Adrenal gland (tissue), 19 donors: ENCODE measurements at places on chromosomes 1 and 21. TPM values are rescaled to one million over a fixed set of nuclear protein-coding genes. Genes with fewer than 3 reads are reported as not detected.

- no peaks in the 10 kb centered on the region for H3K27me3 ChIP-seq
- no peak overlapping the region for H3K27ac ChIP-seq
- no peaks in the 10 kb centered on the region for H3K36me3 ChIP-seq
These were observed 50.1 kb downstream of the TUT4 start for GRCh38 chr1:52502789-52503188.

Gene C1orf167
- total RNA-seq, result 0.74 TPM

- no peak for DNase-seq
- H3K27ac ChIP-seq, result peak overlapping the region; percentile 81
- H3K27me3 ChIP-seq, result no peaks in the 10 kb centered on the region
- H3K36me3 ChIP-seq, result no peaks in the 10 kb centered on the region
These were observed 626 bp downstream of the DYRK3 start for GRCh38 chr1:206635978-206636345.

DNA sequence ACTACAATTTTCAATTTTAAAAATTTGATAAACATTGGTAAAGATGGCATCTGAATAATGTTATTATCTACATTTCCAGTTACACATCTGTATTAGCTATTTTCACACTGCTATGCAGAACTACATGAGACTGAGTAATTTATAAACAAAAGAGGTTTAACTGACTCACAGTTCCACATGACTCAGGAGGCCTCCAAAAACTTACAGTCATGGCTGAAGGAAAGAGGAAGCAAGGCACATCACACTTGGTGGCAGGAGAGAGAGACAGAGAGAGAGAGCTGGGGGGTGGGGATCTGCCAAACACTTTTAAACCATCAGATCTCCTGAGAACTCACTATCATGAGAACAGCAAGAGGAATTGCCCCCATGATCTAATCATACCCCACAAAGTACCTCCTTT, 850.0 kb downstream of the LTN1 start:
- no peaks in the 10 kb centered on the region for H3K27me3 ChIP-seq
- peak; percentile 2 for DNase-seq
- H3K4me3 ChIP-seq, result no peak overlapping the region
- H3K4me1 ChIP-seq, result no peaks in the 10 kb centered on the region

DNA sequence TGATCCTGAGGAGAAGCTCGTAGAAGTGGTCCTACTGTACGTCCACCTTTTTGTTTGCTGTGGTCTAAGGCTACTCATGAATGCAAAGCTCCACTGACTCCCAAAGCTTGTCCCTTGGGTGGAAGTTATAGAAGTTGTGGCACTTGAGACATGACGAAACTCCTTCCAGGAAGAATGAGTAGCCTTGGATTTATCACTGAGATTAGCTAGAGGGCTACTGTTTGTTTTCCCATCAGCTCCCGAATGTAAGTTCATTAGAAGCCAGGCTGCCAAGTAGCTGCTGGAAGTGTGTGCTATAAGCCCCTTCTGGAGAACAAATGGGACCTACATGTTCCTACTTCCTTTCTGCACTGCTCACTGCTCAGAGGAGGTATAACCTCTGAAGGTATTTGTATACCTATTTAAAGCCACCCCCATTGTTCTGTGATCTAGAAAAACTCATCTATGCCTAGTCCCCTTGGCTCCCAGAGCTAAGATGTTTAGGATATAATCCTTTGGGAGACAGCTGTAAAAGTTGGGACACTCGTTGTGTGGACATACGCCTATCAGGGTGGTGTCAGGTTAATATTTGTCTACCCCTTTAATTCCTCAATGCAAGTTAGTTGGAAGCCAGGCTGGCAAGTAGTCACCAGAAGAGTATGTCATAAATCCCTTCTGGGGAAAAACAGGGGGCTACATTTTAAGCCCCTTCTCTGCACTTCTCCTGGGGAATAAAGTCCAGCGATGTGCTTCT, 72.9 kb downstream of the SCMH1 start:
- no peak overlapping the region for H3K4me3 ChIP-seq
- no peaks in the 10 kb centered on the region for H3K4me1 ChIP-seq
- H3K36me3 ChIP-seq, result no peaks in the 10 kb centered on the region
- DNase-seq, result no peak
- no peaks in the 10 kb centered on the region for H3K27me3 ChIP-seq

Gene MIXL1
- not detected for total RNA-seq

Gene C1orf210
- not detected for total RNA-seq

GRCh38 chr1:147168626-147169058, 3.6 kb downstream of the PRKAB2 start:
- H3K27ac ChIP-seq, result no peak overlapping the region
- H3K27me3 ChIP-seq, result no peaks in the 10 kb centered on the region
- no peaks in the 10 kb centered on the region for H3K36me3 ChIP-seq
- DNase-seq, result peak; percentile 25

Gene SAMSN1
- 12.7 TPM for total RNA-seq

GRCh38 chr1:161718559-161719324, 2.6 kb upstream of the FCRLB start:
- H3K4me3 ChIP-seq, result no peak overlapping the region
- no peak for DNase-seq
- no peak overlapping the region for H3K27ac ChIP-seq
- no peaks in the 10 kb centered on the region for H3K36me3 ChIP-seq
- peaks cover 5% of the 10 kb centered on the region for H3K27me3 ChIP-seq

Gene CFAP45
- not detected for total RNA-seq

GRCh38 chr1:246954126-246954525, 22.4 kb upstream of the AHCTF1 start:
- no peak for DNase-seq
- no peaks in the 10 kb centered on the region for H3K27me3 ChIP-seq
- H3K4me1 ChIP-seq, result no peaks in the 10 kb centered on the region
- no peaks in the 10 kb centered on the region for H3K36me3 ChIP-seq
- no peak overlapping the region for H3K27ac ChIP-seq
- no peak overlapping the region for H3K4me3 ChIP-seq

Gene FBXO2
- 29.5 TPM for total RNA-seq

DNA sequence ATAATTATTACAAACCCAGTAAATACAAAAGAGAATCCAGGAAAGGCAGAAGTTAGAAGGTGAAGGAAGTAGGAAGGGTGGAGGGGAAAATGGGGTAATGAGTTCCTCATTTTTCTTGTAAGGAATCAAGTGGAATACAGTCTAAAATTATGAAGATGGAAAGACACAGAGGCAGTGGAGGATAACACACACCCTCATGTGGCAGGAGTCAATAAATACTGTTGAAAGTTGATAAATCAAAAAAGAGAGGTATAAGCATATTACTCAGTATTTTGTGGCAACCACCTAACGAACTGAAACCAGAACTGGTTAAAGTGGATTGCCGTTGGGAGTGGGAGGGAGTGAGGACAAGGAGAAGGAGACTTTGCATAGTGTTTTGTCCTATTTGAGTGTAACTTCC, 78.6 kb upstream of the SLC44A3 start:
- no peaks in the 10 kb centered on the region for H3K4me1 ChIP-seq
- no peak for DNase-seq
- H3K36me3 ChIP-seq, result no peaks in the 10 kb centered on the region

- H3K27me3 ChIP-seq, result no peaks in the 10 kb centered on the region
- no peak overlapping the region for H3K4me3 ChIP-seq
- DNase-seq, result no peak
- no peaks in the 10 kb centered on the region for H3K36me3 ChIP-seq
- H3K27ac ChIP-seq, result no peak overlapping the region
These were observed 10.5 kb upstream of the UCK2 start for GRCh38 chr1:165816826-165817497.

Gene TMCO1
- 144 TPM for total RNA-seq

DNA sequence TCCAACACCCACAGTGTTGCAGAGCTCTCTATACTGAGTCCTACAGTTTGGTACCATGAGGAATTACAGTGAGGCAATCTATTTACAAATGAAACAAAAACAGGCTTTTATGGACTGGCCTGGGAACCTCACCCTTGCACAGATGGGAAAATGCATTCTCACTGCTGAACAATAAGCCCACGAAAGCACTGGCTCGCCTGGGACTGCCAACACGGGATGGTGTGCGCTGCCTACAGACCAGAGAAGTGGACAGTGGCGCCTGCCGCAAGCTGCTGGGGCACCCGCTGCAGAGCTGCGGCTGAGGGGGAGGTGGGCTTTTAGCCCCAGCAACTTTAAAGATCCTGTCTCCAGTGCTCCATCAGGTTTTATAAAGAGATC, 28.5 kb upstream of the ABCG1 start:
- no peak overlapping the region for H3K4me3 ChIP-seq
- H3K4me1 ChIP-seq, result peaks cover 6% of the 10 kb centered on the region
- H3K27me3 ChIP-seq, result no peaks in the 10 kb centered on the region

DNA sequence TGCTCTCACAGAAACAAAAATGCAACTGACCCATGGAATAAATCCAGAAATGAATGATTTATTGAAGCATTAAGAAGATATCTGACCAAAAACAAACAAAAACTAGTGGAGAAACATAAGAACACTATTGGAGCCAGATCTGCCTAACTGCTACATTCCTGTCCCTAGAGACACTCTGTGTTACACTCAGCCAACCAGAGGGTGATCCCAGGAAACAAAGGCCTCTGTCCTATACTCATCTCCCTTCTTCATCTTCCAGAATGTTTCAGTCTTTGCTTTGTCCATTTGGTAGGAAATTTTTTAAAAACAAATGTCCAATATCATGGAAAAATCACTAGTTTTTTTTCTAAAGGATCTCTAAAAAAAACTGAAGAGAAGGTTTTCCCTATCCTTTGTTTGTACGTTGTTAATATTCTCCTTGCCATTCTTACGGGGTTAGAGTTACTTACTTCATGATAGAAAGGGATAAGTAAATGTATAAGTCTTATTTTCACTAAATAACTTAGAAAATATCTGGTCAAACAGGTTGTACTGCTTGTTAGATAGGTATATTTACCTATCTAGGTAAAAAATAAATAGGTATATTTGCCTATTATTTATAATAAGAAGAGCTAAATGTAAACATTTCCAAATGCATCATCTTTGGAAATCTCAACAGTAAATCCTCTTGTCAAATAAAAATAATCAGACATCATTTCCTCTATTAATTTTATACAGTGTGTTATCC, 59.1 kb downstream of the NME7 start:
- H3K36me3 ChIP-seq, result no peaks in the 10 kb centered on the region
- DNase-seq, result no peak
- H3K4me1 ChIP-seq, result peaks cover 3% of the 10 kb centered on the region

- no peaks in the 10 kb centered on the region for H3K36me3 ChIP-seq
- DNase-seq, result no peak
- no peaks in the 10 kb centered on the region for H3K4me1 ChIP-seq
- H3K27me3 ChIP-seq, result no peaks in the 10 kb centered on the region
- no peak overlapping the region for H3K27ac ChIP-seq
- no peak overlapping the region for H3K4me3 ChIP-seq
These were observed 75.3 kb upstream of the RGS4 start for GRCh38 chr1:162993846-162994245.

GRCh38 chr1:215807911-215808436, 240.9 kb downstream of the KCTD3 start:
- no peak for DNase-seq
- H3K27ac ChIP-seq, result no peak overlapping the region
- no peak overlapping the region for H3K4me3 ChIP-seq
- H3K36me3 ChIP-seq, result no peaks in the 10 kb centered on the region

DNA sequence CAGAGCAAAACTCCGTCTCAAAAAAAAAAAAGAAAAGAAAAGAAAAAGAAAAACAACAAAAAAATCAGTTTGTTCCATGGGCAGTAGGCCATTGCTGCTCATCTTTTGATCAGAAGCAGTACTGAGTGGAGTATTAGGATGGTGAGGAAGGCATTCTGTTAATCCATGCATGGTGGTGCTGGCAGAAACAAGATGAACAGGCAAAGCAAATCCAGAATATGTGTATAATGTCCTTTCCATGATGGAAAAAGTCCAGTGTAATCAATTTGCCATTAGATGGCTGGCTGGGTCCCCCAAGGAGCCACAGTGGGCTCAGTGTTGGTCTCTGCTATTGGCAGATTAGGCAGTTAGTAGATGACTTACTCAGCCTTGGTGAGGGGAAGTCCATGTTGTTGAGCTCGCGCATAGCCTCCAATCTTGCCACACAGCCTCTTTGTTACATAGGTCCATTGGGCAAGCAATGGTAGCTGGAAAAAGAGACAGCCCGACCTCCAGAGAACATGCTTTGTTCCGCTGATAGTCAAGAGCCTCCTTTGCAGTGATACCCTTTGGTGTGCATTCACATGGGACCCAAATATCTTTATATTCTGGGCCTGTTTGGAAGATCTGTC, 23.3 kb downstream of the H3-3A start:
- H3K27ac ChIP-seq, result no peak overlapping the region
- H3K4me1 ChIP-seq, result no peaks in the 10 kb centered on the region
- no peaks in the 10 kb centered on the region for H3K27me3 ChIP-seq
- DNase-seq, result no peak
- no peaks in the 10 kb centered on the region for H3K36me3 ChIP-seq

- no peaks in the 10 kb centered on the region for H3K36me3 ChIP-seq
- no peaks in the 10 kb centered on the region for H3K27me3 ChIP-seq
- DNase-seq, result peak; percentile 78
- H3K27ac ChIP-seq, result peak overlapping the region; percentile 92
- peaks cover 24% of the 10 kb centered on the region for H3K4me1 ChIP-seq
These were observed 2.1 kb downstream of the ADGRL2 start for GRCh38 chr1:81802707-81803430.

DNA sequence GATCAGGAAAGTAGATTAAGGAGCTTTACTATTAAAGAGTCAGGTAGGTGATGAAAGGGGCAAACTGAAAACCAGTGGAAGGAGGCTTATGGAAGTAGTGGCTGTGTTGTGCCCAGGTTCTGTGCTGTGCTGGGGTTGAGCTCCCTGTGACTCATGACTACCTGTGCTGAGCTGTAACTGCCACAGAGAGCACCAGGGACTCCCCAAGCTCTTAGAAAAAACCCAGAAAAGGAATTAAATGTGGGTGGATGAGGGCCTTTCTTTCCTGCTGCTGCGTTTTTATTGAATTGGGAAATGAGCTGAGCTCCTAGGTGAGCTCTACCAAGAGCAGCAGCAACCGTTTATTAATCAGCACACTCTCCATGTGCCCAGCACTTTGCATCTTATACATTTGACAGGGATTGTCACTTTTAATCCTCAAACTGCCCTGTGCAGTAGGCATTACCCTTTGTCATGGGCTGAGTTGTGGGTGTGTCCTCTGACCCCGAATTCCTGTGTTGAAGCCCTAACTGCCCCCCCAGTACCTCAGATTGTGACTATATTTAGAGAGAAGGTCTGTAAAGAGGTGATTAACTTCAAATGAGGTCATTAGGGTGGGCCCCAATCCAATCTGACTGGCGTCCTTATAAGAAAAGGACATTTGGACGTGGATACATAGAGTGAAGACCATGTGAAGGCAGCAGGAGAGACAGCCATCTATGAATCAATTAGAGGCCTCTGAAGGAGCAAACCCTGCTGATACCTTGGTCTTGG, 65.4 kb downstream of the AK4 start:
- no peaks in the 10 kb centered on the region for H3K4me1 ChIP-seq
- H3K27ac ChIP-seq, result no peak overlapping the region
- H3K4me3 ChIP-seq, result no peak overlapping the region

- no peak overlapping the region for H3K27ac ChIP-seq
- DNase-seq, result no peak
- no peak overlapping the region for H3K4me3 ChIP-seq
- H3K27me3 ChIP-seq, result no peaks in the 10 kb centered on the region
These were observed 319.1 kb upstream of the SGIP1 start for GRCh38 chr1:66214901-66215300.

Gene PDPN
- 5.3 TPM for total RNA-seq

Gene ATAD3C
- not detected for total RNA-seq
